ENCODE measurements at places on chromosomes 4 and X.
A peak's percentile ranks its signal among the peaks of the same experiment; 100 is the strongest.

- DNase-seq: peak; percentile 78
Measured at GRCh38 chr4:98467627-98468072, 190.8 kb downstream of the TSPAN5 start.

DNA sequence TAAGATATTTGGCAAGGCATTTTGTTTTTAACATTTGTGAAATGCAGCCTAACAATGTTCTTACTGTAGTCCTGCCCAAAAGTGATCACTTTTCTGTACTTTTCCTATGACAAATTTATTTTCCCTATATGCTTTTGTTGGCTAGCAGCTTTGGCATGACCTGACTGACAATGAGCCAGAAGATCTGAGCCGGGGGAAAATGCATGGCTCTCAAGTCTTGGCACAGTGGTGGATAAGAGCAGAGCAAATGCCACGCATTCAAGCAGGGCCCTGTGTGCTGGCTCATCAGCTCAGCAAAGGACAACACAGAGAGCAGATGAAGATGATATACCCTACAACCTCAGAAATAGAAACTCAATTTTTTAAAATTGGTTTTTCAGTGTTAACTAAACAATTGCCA, 187.3 kb downstream of the ANAPC10 start:
- DNase-seq: no peak

DNA sequence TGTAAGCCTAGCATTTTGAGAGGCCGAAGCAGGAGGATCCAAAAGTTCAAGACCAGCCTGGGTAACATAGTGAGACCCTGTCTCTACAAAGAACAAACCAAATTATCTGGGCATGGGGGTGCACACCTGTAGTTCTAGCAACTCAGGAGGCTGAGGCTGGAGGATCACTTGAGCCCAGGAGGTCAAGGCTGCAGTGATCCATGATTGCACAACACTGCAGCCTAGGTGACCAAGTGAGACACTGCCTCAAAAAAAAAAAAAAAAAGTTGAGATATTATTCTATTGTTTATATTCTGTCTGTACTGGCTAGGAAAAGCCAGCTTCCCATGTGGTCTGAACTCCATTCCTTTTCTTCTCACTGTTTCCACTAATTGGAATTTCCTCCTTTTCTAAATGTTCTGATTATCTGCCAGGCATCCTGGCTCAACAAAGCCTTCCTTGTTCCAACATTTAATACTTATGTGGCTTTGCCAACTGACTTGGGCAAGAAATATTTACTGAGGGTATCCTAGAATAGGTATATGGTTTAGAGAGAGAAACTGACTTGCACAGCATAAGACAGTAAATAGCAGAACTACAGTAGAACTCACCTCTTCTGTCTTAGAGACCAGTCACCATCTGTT, 175.2 kb upstream of the ADAMTS3 start:
- DNase-seq: no peak

DNA sequence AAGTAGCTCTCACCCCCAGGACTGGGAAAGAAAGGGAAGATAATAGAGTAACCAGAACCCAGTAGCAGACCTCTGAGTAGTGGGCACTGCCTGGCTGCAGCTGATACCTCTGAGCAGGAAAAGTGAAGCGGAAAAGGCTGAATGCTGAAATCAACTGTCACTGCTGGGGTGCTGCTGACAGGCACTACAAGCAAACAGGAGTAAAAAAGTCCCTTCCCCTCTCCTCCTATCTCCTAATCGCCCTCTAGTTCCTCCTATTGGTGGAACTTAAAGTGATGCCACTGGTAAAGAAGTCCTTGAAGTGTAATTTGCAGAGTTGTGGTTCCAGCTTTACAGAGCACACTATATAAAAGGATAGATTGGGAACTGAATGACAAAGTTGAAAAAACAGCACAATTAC, 32.8 kb upstream of the GLRB start:
- no peak for DNase-seq

GRCh38 chrX:107565015-107565414, 63.3 kb upstream of the PRPS1 start:
- DNase-seq: no peak

DNA sequence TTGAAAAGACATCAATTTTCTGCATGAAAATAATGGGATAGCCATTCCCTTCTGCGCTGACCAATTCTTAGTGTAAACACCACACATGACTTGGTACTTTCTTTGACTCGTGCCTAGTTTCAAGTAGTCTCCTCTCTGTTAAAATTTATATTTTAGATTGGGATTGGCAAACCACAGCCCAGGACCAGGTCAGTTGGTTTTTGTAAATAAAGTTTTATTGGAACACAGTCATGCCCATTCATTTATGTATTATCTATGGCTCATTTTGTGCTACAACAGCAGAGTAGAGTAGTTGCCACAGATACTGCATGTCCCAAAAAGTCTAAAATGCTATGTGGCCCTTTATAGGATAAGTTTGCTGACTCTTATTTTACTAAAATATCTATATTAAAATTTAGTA, 46.7 kb downstream of the BMX start:
- no peak for DNase-seq

DNA sequence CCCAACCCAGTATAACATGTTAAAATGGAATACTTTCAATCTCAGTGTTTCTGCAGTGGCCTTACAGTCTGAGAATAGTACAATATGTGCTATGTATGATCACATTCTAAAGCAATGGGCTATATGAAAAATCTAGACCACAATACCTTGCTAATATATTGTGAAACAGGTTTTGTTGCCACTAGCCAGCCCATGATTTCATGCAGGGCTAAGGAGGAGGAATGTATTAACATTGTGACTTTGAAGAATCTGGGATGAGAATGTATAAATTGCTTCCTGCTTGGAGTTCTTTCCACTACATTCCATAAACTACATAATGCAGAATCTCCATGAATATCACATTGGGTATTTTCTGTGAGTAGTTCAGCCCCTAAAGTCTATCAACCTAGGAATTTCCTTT, 935.4 kb upstream of the GRIA3 start:
- DNase-seq: no peak

GRCh38 chr4:31325300-31325699, 605.1 kb downstream of the PCDH7 start:
- DNase-seq: no peak

GRCh38 chr4:47624031-47624441, 139.0 kb downstream of the ATP10D start:
- no peak for DNase-seq

DNA sequence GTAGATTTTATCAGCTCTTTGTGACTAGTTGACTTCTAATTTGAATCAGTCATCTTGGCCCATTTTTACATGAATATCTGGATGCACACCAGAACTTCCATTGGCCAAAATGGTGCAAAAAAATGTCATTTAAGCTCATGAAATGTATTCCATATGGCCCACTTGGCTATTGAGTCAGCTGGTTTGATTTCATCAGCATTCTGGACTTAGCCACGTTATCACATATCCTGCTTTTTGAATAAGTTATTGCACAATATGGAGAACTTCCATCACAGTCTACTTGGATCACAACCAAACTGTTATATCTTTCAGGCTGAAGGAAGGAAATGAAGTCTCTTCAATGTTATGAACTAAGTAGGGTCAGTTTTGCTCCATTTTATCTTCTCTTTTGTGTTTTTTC, 640.6 kb downstream of the PCDH7 start:
- no peak for DNase-seq

DNA sequence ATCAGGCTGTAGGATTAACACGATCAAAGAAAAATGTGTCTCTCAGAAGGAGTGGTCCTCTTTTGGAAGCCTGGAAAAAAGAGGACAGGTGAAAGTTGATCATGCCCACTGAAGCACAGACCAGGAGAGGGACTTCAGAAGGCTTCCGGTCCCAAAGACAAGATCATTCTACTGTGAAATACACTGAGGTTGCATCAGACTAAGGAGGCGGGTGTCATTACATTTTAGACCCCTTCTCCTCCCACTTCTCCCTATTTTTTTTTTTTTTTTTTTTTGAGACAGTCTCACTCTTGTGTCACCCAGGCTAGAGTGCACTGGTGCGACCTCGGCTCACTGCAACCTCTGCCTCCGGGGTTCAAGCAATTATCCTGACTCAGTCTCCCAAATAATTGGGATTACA, 67.5 kb downstream of the RBM47 start:
- DNase-seq: no peak

DNA sequence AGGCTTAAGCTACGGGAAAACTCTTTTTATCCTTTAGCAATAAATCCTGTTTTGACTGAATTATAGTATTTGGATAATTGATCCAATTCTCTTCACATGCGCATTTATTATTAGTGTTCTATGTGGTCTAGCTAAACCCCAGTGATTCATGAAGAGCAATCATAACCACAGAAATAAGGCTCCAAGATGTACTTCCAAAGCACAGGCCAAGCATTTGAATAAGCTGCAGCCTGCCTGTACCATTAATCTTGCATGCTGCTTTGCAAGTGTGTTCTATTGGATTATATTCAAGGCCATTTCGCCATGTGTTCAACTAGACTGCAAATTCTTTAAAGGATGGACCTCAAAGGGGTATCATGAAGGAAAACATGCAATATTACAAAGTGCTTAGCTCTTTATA, 385.2 kb upstream of the FAT1 start:
- DNase-seq: no peak

DNA sequence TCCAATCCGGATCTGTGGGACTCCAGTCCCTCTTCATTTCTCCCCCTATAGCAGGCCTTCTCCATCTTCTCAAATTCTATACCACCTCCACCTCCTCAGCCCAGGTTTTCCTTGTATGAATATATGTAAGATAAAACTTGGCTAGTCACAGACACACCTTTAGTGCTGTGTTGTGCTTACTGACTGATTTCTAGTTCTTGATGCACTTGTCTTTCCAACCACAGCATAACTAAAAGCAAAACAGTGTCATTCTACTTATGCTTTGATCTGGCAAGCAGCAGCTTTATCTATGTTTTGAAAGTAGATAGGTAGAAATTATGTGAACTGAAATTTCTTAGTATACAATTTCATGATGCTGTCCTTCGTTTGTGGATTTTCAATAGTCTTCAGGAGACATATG, 47.5 kb downstream of the CCNI start:
- no peak for DNase-seq

DNA sequence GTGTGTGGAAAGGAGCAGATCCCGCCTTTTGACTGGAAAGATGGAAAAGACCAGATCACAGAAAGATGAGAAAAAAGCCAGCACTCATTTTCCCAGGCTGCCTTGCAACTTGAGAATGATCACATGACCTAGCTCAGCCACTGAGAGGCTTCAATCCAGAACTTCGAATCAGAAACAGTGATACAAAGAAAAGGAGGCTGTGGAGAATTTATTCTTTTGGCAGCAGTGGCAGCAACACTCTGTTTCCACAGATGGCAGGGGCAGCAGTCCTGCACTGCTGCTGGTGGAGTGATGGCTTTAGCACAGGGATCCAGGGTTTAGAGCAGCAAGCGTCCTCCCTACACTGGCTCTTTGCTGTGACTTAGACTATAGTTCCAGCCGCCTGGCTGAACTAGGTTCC, 77.8 kb upstream of the SH3RF1 start:
- DNase-seq: no peak

DNA sequence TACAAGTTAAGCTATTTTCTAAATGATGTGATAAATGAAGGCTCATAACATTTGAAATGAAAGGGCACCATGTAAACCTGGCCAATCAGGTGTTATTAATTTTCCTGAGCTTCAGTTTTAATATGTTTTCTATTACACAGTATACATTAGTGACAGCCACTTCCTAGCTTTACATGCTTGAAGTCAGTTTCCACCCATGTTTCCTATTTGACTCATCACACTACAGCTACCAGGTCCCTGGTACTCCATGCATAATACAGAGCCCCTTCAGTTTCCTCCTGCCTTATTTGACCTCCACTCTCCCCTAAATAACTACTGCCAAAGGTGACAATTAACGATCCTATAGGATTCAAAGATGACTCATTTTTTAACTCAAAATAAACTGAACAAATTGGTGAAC, 18.3 kb downstream of the ZNF518B start:
- DNase-seq: no peak

GRCh38 chr4:122710434-122711308, 21.8 kb upstream of the BBS12 start:
- no peak for DNase-seq

DNA sequence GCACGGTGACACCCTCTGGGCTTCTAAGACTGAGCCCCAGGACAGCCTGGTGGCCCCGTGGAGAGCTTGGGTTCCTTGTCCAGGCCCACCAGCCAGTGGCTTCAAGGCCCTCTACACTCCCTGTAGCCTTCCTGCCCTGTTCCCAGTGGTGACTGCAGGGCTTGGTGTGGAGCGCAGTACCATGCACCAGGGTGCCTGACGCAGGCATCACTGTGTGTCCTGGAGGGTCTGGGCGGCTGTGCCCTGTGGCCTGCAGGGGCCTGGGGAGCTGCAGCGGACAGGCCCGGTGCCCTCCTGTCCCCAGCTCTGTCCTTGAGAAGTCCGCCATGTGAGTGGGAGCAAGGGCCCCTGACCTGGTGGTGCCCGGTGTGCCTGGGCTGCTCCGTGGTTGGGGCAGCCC, 4.3 kb downstream of the FGFRL1 start:
- no peak for DNase-seq

DNA sequence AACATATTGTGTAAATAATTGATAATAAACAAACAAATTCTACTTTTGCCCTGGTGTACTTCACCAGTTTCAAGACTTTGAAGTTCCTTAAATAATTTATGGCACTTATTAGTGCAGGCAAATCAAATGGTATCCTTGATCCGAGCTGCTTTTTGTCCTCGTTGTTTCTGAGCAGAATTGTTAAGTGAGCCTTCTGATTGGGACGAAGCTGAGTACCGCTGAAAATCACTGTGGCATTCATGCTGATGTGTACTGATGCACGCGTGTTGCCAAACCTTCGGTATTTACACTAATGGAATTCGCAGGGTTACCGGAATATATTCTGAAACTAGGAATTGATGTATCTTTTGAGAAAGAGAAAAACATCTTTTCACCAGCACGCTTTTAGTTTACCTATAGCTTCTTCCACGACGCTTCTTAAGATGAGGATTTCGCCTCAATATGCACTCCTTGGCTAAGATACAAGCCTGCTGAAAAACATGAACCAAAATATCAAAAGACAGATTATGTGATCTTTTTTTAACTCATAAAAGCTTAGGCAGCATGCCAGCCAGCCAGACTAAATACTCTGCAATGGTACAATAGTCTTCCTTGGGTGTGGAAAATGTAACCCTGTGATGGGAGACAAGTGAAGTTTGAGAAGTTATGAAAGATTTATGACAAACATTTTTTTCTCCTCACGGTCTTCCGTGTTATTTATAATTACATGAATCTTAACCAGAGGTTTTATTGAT, 48.9 kb upstream of the TENM3 start:
- no peak for DNase-seq
